ENCODE measurements at places on chromosomes 12 and 14.
A peak's percentile ranks its signal among the peaks of the same experiment; 100 is the strongest.

- no peak overlapping the region for H3K4me3 ChIP-seq
- peaks cover 74% of the 10 kb centered on the region for H3K4me1 ChIP-seq
- no peaks in the 10 kb centered on the region for H3K36me3 ChIP-seq
Observed at GRCh38 chr12:108840605-108841332, 16.6 kb downstream of the SSH1 start.

GRCh38 chr12:111313833-111314259, 55.0 kb downstream of the PHETA1 start:
- no peak overlapping the region for H3K27ac ChIP-seq
- H3K4me1 ChIP-seq = no peaks in the 10 kb centered on the region
- DNase-seq = peak; percentile 69
- no peaks in the 10 kb centered on the region for H3K27me3 ChIP-seq

GRCh38 chr14:77400216-77400615, 23.0 kb downstream of the SAMD15 start:
- H3K27me3 ChIP-seq = no peaks in the 10 kb centered on the region
- no peaks in the 10 kb centered on the region for H3K4me1 ChIP-seq
- H3K27ac ChIP-seq = no peak overlapping the region
- no peak for DNase-seq

DNA sequence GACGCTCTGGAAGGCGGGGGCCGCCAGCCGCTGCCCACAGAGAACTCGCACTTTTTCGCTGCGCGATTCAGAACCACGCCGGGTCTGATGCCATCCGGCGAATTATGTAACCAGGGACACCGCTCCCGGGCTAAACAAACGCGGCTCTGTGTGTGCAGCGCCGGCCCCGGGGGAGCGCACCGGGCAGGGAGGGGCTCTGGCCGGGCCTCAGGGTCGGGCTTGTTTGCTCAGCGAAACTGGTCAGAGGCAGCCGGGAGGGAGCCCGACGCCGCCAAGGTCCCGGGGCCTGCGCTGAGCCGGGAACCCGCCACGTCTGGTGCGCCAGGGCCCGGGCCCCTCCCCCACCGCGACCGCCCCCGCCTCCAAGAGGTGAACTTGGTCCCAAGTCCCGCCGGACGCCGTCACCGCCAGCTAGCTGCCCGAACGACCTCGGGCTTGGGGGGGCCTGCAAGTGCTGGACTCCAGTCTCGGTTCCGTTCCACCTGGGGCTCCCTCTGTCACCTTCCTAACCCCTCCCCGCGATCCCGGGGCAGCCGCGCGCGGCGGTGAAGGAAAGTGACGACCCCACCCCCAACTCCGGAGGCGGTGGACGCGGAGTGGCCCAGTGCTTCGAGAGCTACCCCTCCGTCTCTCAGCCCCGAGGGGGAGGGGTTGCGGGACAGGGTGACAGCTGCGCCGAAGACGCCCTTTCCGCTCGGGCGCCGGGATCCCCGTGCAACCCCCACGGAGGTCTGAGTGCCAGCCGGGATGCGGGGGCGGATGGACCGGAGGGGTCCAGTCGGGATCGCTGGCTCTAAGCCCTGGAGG, 848 bp downstream of the CTDSP2 start:
- no peaks in the 10 kb centered on the region for H3K27me3 ChIP-seq
- no peaks in the 10 kb centered on the region for H3K36me3 ChIP-seq
- H3K27ac ChIP-seq = peak overlapping the region; percentile 100
- DNase-seq = peak; percentile 95
- peak overlapping the region; percentile 95 for H3K4me3 ChIP-seq
- H3K4me1 ChIP-seq = peaks cover 53% of the 10 kb centered on the region

- H3K4me1 ChIP-seq = peaks cover 26% of the 10 kb centered on the region
- H3K27me3 ChIP-seq = peaks cover 23% of the 10 kb centered on the region
- H3K36me3 ChIP-seq = no peaks in the 10 kb centered on the region
- H3K4me3 ChIP-seq = no peak overlapping the region
- no peak for DNase-seq
Observed at GRCh38 chr12:111030800-111031199, 110.4 kb upstream of the MYL2 start.

DNA sequence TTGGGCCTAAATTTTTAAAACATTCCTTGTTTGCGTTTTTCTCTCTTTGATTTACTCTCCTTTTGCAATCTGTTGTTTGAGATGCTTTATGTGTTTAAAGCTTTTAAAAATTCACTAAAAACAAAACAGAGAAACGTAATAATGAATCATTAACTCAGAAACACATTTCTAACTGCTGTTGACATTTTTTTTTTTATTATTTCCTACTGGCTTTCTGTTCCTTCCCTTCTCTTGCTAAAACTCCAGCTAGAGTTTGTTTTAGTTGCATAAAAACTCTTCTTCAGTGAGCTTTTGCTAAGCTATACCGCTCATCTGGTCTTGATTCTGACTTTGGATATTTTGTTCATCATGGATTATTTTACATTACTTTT, 29.0 kb upstream of the SRGAP1 start:
- no peak overlapping the region for H3K27ac ChIP-seq
- H3K27me3 ChIP-seq = no peaks in the 10 kb centered on the region
- H3K4me3 ChIP-seq = no peak overlapping the region
- no peak for DNase-seq
- no peaks in the 10 kb centered on the region for H3K4me1 ChIP-seq

- no peaks in the 10 kb centered on the region for H3K36me3 ChIP-seq
- no peak overlapping the region for H3K27ac ChIP-seq
- no peaks in the 10 kb centered on the region for H3K4me1 ChIP-seq
- H3K4me3 ChIP-seq = no peak overlapping the region
Observed at GRCh38 chr12:25558586-25558985, 5.5 kb upstream of the LMNTD1 start.

GRCh38 chr14:22667881-22668280, 23.7 kb upstream of the OR6J1 start:
- no peak overlapping the region for H3K4me3 ChIP-seq
- H3K36me3 ChIP-seq = no peaks in the 10 kb centered on the region
- H3K27me3 ChIP-seq = no peaks in the 10 kb centered on the region
- DNase-seq = no peak

DNA sequence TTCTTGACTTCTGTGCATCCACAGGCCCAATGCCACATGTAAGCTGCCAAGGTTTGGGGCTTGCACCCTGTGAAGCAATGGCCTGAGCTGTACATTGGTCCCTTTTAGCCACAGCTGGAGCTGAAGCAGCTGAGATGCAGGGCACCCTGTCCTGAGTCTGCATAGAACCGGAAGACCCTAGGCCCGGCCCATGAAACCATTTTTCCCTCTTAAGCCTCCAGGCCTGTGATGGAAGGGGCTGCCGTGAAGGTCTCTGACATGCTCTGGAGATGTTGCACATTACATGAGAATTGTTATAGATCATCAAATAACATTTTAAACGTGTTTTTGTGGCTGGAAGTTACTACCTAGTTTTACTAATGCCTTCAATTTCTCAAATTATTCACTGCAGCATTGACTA, 188.7 kb downstream of the RPAP3 start:
- H3K4me1 ChIP-seq = no peaks in the 10 kb centered on the region
- no peaks in the 10 kb centered on the region for H3K27me3 ChIP-seq
- DNase-seq = no peak
- H3K27ac ChIP-seq = no peak overlapping the region
- no peak overlapping the region for H3K4me3 ChIP-seq
- H3K36me3 ChIP-seq = no peaks in the 10 kb centered on the region

DNA sequence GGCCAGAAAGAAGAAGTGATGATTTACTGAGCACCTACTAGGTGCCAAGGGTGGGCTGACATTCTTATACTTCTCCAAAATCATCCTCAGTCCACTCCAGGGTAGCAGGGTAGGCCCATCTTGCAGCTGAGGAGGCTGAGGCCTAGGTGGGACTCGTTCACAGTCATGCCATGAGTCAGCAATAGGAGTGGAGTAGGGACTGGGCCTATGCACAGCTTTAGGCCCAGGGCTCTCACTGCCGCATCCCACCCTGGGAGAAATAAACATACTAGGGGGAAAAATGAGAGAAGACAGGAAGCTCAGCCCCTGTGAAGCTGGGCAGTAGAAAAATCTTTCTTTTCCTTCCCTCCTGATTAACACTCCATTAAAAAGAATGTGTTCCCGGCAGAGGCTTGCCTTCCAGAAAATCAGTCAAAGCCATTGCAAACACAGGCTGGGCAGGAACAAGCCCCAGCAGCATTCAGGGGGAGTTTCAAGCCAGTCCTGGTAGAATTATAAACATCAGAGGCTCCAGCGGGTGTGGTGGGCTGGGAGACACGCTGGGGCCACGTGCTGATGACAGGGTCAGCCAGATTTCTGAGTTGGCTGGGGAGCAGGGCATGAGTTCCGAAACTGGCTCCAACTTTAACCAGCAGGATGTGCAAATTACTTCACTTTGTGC, 1.8 kb downstream of the HSPB8 start:
- H3K4me1 ChIP-seq = peaks cover 32% of the 10 kb centered on the region
- DNase-seq = peak; percentile 48
- peak overlapping the region; percentile 93 for H3K27ac ChIP-seq
- H3K27me3 ChIP-seq = no peaks in the 10 kb centered on the region

DNA sequence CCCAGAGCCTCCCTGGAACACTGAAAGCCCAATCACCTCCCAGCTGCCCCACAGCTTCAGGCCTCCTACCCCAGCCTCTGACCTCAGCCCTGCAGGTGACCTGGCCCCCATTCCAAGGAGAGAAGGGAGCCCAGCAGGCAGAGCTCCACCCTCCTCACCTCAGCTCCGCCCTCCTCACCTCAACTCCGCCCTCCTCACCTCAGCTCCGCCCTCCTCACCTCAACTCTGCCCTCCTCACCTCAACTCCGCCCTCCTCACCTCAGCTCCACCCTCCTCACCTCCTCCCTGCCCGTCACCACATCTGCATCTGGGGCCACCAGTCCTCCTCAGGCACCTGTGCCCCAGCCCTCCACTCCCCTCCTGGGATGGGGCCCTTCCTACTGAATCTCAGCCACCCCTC, 112.2 kb upstream of the SFSWAP start:
- no peak for DNase-seq
- no peaks in the 10 kb centered on the region for H3K36me3 ChIP-seq
- no peak overlapping the region for H3K27ac ChIP-seq
- no peak overlapping the region for H3K4me3 ChIP-seq
- no peaks in the 10 kb centered on the region for H3K27me3 ChIP-seq

DNA sequence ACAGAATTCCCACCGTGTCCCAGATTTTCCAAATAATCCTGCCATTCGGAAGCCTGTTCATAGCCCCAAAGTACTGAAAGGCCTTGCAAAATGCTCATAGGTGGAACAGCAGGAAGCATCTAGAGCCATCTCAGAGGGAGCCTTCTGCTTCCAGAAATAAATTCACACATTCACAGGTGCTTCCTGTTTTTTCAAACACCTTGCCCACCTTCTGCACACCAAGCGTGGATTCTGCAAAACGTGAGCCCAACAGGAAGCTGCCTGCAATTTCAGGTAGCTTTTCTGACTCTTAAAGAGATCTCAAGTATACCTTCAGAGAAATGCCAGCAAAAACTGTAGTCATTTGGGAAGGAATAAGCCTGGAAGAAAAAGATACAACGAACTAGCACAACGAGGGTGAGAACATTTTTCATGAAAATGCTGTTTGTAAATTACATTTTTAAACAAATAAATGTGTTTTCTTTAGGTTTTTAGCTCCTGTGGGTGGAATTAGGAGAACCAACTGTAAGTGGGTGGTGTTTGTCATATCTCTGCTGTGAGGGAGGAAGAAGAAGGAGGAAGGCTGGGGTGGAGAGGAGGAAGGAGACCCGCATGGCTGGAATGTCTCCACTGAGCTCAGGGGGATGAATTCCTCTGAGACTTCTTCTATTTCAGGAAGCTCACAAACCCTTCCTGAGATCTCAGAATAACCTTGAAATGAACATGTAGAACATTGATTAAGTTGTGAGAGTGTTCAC, at the start of gene IFNG-AS1:
Gene IFNG-AS1 (plus strand): TSS at position 264 of the 737 bp plus-strand sequence.
- H3K4me1 ChIP-seq = no peaks in the 10 kb centered on the region
- no peaks in the 10 kb centered on the region for H3K36me3 ChIP-seq

GRCh38 chr14:102333390-102333789, 13.8 kb downstream of the ZNF839 start:
- H3K4me1 ChIP-seq = no peaks in the 10 kb centered on the region
- no peak overlapping the region for H3K27ac ChIP-seq
- DNase-seq = no peak
- H3K4me3 ChIP-seq = no peak overlapping the region

DNA sequence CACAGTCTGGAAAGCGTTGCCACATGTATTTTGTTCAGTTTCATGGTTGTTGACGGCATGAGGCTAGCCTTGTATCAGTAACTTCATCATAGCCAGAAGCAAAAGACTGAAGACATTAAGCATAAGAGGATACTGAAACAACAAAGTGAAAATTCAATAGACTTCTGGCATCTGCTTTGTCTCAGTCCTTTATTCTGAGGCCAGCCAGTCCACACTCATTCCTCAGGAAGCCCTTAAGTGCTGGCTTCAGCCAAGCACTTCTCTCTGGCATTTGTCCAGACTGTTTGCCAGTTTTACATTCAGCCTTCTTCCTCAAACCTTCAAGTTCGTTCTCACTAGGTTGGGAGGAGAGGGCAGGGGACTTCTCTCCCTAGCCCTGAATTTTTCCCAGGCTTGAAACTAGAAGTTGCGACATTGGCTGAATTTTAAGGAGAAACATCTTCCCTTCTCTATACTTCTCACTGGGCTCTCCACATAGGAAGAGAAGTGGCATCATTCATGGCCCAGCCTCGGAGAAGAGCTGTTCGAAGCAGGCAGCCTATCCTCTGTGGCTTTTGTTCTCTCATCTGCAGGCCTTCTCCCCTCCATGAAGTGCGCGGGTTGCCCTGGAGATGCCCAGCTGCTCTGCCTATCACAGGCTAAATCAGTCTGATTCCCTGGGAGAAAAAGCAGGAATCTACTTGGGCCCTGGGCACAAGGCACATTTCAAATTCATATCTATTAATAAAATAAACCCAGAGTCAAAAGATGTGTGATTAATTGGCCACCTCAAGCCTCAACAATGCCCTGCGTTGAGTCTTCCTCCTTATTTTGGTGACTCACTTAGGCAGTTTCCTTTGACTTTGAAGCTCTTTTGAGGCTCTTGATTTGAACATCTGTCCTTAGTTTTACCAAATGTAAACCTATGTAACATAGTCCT, 130.9 kb upstream of the PLEKHA5 start:
- H3K27ac ChIP-seq = no peak overlapping the region
- H3K27me3 ChIP-seq = no peaks in the 10 kb centered on the region
- H3K36me3 ChIP-seq = no peaks in the 10 kb centered on the region
- H3K4me3 ChIP-seq = no peak overlapping the region
- peaks cover 10% of the 10 kb centered on the region for H3K4me1 ChIP-seq

GRCh38 chr12:76866726-76867125, 12.1 kb downstream of the CSRP2 start:
- no peak for DNase-seq
- H3K27ac ChIP-seq = no peak overlapping the region
- no peaks in the 10 kb centered on the region for H3K27me3 ChIP-seq

DNA sequence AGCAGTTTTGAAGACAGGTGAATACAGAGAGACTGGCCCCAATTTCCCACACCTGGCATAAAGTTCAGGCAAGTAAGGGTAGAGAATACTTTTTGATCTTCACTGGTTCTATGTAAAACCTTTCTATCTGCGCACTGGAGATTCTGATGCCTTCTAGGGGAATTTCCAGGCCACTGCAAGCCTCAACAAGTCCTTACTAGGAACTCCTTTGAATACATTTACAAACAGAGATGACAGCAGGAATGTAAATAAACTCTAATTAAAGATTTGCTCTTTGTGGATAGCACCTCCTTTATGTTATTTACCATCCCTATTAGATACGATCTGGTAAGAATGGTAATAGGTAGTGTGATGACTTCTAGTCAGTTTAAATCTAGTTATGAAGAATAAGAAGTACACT, 69.2 kb downstream of the NTN4 start:
- H3K27ac ChIP-seq = no peak overlapping the region
- H3K36me3 ChIP-seq = no peaks in the 10 kb centered on the region
- peaks cover 4% of the 10 kb centered on the region for H3K4me1 ChIP-seq
- no peaks in the 10 kb centered on the region for H3K27me3 ChIP-seq
- no peak for DNase-seq

GRCh38 chr12:76201758-76202157, 117.3 kb upstream of the NAP1L1 start:
- no peak overlapping the region for H3K4me3 ChIP-seq
- no peak for DNase-seq
